Type B pancreatic cell (in vitro differentiated cells): ENCODE measurements at places on chromosomes 4 and X.

DNA sequence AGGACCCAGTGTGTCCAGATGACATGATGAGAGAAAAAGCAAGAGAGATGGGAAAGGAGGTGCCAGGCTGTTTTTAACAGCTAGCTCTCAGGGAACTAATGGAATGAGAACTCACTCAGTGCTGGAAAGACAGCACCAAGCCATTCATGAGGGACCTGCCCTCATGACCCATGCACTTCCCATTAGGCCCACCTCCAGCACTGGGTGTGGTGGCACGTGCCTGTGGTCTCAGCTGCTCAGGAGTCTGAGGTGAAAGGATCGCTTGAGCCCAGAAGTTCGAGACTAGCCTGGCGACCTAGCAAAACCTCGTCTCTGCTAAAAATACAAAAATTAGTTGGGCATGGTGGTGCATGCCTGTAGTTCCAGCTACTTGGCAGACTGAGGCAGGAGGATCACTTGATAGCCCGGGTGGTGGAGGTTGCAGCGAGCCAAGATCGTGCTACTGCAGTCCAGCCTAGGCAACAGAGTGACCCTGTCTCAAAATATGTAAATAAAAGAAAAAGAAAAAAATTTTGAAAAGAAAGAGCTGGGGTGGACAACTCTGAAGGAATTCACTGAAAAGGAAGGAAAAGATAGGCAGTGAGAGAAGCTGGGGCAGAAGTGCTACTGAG, 50.9 kb downstream of the FAM193A start:
- no peak overlapping the region for H3K4me3 ChIP-seq
- peaks cover 48% of the 10 kb centered on the region for H3K4me1 ChIP-seq
- H3K36me3 ChIP-seq, result no peaks in the 10 kb centered on the region
- DNase-seq, result no peak
- no peaks in the 10 kb centered on the region for H3K27me3 ChIP-seq

DNA sequence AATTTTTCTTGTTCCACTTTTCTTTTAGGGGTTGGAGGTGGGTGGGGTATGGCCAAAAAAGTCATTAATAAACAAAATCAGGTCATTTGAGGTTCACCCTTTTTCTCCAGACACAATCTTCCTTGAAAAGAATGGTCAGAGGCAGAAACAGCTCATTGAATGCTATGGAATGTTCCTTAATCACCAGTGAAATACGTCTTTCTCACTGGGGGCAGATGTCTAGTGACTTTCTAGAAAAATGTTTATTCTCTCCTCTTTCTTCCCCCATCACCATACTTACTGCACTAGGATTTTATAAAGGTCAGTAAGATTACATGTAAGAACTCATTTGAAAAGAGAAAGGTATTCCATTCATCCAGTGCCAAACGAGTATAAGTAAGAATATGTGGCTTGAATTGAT, 44.5 kb downstream of the MGST2 start:
- DNase-seq, result no peak
- H3K4me1 ChIP-seq, result peaks cover 6% of the 10 kb centered on the region
- no peak overlapping the region for H3K4me3 ChIP-seq
- peaks cover 19% of the 10 kb centered on the region for H3K36me3 ChIP-seq
- H3K27ac ChIP-seq, result no peak overlapping the region

DNA sequence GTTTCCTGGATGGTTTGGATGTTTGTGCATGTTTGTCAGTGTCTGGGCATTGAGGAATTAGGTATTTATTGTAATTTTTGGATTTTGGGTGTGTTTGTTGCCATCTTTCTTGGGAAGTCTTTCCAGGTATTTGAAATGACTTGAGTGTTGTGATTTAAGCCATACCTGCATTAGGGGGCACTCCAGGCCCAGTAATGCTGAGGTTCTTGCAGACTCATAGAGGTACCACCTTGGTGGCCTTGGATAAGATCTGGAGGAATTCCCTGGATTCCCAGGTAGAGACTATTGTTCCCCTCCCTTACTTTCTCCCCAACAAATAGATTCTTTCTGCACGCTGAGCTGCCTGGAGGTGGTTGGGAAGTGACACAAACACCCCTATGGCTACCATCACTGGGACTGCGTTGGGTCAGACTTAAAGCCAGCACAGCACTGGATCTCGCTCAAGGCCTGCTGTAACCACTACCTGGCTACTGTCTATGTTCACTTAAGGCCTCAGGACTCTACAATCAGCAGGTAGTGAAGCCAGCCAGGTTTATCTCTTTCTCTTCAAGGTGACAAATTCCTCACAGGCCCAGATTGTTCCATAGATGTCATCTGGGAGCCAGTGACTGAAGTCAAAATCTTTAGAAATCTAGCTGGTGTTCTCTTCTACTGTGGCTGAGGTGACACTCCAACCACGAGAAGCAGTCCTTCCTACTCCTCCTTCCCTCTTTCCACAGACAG, 643.6 kb downstream of the PDHA2 start:
- H3K36me3 ChIP-seq, result peaks cover 5% of the 10 kb centered on the region
- H3K27me3 ChIP-seq, result no peaks in the 10 kb centered on the region
- H3K27ac ChIP-seq, result no peak overlapping the region
- peaks cover 6% of the 10 kb centered on the region for H3K4me1 ChIP-seq
- no peak for DNase-seq

DNA sequence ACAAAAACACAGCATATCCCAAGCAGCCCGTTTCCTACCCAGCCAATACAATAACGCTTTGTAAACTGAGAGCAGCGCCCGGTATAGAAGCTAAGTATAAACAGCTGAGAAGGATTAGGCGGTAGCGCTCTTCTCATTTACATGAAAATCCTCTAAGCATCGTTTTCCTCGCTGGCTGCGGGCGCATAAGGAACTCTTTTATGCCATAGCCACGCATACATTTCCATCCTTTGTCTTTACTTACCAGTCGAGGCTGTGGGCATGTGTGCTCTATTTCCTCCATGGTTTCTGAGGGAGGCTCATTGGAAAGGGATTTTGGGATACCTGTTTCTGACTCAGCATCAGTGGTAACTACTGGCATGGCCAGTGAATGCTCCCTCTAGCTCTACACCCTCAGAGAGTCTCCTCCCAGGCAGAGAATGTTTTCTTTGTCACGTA, 383 bp downstream of the PCYT1B start:
- H3K4me1 ChIP-seq, result peaks cover 13% of the 10 kb centered on the region
- peak overlapping the region; percentile 77 for H3K27ac ChIP-seq
- H3K4me3 ChIP-seq, result peak overlapping the region; percentile 94
- no peak for DNase-seq

GRCh38 chr4:153153339-153153871, 50.8 kb upstream of the TRIM2 start:
- H3K4me1 ChIP-seq, result peaks cover 35% of the 10 kb centered on the region
- H3K27ac ChIP-seq, result peak overlapping the region; percentile 99
- no peaks in the 10 kb centered on the region for H3K36me3 ChIP-seq
- H3K27me3 ChIP-seq, result peaks cover 13% of the 10 kb centered on the region

GRCh38 chr4:105147553-105148161, 981 bp downstream of the TET2 start:
- peak overlapping the region; percentile 96 for H3K27ac ChIP-seq
- no peak for DNase-seq
- H3K36me3 ChIP-seq, result no peaks in the 10 kb centered on the region
- peaks cover 8% of the 10 kb centered on the region for H3K27me3 ChIP-seq
- H3K4me1 ChIP-seq, result peaks cover 36% of the 10 kb centered on the region

GRCh38 chr4:970046-970745, 3.2 kb downstream of the DGKQ start:
- H3K4me1 ChIP-seq, result no peaks in the 10 kb centered on the region
- peak overlapping the region; percentile 62 for H3K4me3 ChIP-seq
- H3K27me3 ChIP-seq, result no peaks in the 10 kb centered on the region
- H3K36me3 ChIP-seq, result no peaks in the 10 kb centered on the region
- H3K27ac ChIP-seq, result no peak overlapping the region
- DNase-seq, result no peak

- peaks cover 3% of the 10 kb centered on the region for H3K36me3 ChIP-seq
- H3K4me3 ChIP-seq, result no peak overlapping the region
- no peak overlapping the region for H3K27ac ChIP-seq
- no peak for DNase-seq
Measured at GRCh38 chr4:147779451-147779850, 47.6 kb downstream of the ARHGAP10 start.
